ENCODE measurements at places on chromosomes 1 and 21.

- no peak for DNase-seq
These were observed 43.4 kb downstream of the RUNX1 start for GRCh38 chr21:35005560-35006224.

DNA sequence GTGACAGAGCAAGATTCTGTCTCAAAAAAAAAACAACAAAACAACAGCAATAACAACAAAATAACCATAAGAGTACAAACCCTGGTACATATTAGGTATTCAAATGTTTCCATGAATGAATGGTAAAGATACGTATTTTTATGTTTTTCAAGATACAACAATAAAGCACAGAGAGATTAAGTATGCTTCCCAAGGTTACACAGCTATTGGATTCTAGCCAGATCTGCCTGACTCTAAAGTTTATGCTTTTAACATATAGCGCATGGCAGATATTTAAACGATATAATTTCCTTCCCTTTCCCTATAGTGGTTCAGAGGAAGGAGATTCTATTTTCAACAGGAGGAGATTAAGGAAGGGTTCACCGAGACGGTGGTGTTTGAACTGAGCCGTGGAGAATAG is 25.5 kb downstream of the RNU5D-1 start:
- no peak for DNase-seq

- no peak for DNase-seq
These were observed 17.1 kb upstream of the UBE2U start for GRCh38 chr1:64186138-64186897.

GRCh38 chr1:15408890-15409387 is 749 bp upstream of the EFHD2 start:
- no peak for DNase-seq

GRCh38 chr1:147245129-147245528 is 2.6 kb downstream of the CHD1L start:
- DNase-seq, result no peak

DNA sequence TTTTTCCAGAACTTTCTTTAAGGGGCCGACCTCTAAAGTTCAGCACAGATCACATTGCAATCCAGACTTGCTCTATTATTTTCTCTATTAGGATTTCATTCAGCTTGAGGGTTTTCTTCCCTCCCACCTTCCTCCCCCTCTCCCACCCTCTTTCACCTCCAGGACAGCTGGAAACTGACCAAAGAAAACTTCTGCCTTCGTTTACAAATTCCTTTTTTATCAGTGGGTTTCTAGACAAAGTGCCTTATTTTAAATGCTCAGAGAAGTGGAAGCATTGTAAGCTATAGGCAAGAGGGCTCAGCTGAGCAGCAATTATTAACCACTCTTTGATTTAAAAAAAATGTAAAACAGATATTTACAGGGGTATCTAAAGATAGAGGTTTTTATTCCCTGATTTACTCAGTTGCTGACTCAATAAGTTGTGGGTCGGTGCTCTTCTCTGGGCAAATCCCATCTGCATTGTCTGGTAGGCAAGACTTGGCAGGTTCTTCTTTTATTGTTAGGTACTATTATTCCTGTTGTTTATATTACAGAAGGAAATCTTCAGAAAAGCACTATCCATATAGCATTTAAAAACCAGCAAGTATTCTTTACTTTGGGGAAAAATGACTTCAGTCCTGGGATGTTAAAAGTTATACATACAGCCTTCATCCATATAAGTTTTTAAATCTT is 277.0 kb upstream of the C1orf105 start:
- no peak for DNase-seq

DNA sequence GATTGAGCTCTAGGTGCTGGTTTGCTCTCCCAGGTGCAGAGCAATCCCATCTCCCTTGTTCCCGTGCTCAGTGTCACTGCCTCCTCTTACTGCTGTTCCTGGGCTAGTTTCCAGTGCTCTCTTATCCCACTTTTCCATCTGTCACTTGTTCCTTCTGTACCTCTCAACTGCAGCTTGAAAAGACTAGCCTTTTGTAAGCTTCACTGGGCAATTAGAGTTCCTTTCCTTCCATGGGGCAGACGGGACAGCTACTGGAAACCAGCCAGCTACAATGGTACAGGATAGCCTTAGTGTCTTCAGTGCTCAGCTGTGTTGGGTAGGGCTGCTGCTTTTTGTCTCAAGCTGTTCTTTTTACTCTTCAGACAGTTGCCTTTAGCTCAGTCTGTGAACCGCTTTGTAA is 31.6 kb downstream of the AGT start:
- no peak for DNase-seq

DNA sequence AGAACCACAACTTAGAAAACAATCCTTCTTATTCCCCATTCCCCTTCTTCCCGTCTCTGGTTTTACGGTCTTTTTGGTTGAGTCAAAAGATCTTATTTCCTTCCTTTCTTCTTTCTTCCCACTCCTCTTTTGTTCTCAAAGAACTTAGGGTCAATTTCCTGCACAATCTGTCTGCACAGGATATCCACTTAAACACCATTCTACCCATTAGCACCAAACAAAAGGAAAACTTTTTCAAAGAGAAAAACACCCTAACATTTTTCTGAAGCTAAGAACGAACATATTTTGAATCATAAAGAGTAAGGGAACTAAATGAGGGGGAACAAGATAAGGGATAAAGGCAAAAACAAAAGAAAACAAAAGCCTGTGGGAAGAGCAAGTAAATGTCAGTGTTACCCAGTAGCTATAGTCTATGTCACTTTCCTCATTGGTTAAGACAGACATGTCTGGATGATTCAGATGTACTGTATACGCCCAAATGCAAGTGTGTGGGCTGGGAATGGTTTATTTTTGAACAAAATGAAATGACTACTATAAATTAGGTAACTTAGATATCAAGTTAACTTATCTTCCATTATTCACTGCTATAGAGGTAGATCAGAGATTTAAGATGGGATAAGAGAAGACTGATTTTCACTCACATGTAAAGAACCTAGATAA is 59.9 kb downstream of the TOR3A start:
- DNase-seq, result no peak

- DNase-seq, result no peak
These were observed 4.3 kb upstream of the LRRC3 start for GRCh38 chr21:44450999-44451398.

- DNase-seq, result no peak
These were observed 46.5 kb downstream of the SNRPE start for GRCh38 chr1:203907901-203908300.

- DNase-seq, result no peak
These were observed 958 bp downstream of the LYPLAL1 start for GRCh38 chr1:219174460-219175211.

- DNase-seq, result no peak
These were observed 16.4 kb upstream of the TARBP1 start for GRCh38 chr1:234495231-234495990.

Measured in NCI-H774 (cell line).